ENCODE measurements at places on chromosomes 13 and 19.

GRCh38 chr13:75670496-75670895, 34.4 kb downstream of the LMO7 start:
- DNase-seq: no peak

DNA sequence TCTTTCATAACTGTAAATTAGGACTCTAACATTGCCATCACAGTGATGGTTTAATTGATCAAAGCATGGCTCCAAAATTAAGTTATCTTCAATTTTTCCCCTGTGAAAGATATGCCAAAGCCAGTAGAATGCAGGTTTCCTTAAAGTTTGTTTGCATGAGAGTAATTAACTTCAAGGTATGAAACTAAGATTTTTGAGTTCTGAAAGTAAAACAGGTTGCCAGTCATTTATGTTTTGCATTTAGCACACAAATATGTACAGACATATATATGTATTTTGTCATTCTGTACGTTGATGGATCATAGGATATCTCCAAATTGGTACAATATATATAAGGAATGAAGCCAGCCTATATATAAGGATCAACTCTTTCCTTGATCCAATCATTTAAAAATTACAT, 23.6 kb upstream of the NDFIP2 start:
- DNase-seq: no peak

DNA sequence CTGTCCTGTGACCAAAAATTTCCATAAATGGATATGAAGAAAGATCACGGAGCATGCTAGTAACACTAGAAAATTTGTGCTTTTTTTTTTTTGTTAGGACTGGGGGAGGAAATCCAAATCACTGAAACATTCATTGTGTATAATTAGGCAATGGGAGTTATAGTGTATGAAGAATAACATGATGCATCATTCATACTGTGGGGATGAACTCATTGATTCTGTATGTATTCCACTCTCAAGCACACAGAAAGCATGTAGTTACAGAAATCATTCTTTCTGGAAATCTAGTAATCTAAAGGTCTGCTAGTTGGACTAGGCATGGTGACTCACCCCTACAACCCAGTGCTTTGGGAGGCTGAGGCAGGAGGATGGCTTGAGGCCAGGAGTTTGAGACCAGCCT, 749.7 kb downstream of the DIAPH3 start:
- no peak for DNase-seq

GRCh38 chr19:3359919-3360420, 6.4 kb upstream of the NFIC start:
- DNase-seq: no peak

DNA sequence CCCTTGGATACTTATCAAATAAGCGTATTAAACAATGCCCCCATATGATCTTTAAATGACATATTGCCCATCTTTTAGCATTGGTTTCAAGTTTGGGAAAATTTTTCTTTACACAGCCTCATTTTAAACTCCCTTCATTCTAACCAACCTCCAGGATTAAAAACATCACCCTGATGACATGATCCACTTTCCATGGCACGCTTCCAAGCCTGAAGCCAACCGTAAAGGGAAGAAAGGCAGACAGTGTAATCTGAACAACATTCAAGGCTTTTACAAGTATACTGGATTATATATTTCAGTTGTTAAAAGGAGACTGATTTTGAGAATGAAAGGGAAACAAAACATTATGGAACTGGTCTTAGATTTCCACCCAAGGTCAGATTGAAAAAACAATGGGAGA, 1721.9 kb downstream of the OLFM4 start:
- DNase-seq: no peak

DNA sequence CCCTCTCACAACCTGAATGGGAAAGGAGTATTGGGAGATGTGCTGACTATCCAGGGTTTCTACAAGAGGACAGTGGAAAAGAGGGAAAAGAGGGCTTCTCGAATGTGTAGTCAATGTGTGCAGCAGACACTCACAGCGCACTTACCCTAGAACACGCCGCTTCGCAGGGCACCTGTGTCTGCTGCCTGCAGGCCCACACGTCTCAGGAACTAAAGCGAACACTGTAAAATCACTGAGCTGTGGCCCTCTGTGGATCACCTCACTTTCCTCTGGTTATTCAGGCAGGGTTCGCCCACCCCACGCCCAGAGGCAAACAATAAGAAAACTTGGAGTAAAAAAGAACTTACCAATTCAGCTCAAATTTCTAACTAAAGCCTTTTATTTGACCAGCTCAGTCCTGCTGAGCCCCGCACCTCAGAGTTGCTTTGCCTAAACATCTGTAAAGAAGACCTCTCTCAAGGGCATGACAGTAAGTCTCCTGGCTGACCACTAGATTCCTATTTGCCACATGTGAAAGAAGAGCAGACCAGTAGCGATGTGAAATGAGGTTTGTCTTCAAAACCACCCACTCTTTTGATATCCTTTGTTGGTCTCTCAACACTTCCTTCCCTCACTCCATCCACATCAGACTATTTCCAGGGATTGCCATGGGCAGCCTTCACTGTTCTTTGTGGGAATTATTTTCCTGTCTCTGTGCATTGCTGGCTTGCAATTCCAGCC, 19.3 kb upstream of the DOCK9 start:
- no peak for DNase-seq

DNA sequence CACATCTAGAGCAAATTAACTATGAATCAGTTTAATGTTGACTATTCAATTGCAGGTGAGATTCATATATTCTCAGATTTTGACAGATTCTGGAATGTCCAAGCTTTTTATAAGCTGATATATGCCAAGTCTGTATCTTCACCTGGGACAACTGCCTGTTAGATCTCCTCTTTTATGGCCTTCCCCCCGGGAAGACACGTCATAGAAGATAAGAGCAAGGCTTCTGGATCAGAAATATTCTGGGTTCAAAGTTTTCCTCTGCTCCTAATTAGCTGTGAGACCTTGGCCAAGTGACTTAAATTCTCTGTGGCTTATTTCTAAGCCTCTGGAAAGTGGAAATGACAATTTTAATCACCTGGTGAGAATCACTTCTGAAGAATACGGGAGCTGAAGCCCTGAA, 187.5 kb downstream of the OXGR1 start:
- no peak for DNase-seq

DNA sequence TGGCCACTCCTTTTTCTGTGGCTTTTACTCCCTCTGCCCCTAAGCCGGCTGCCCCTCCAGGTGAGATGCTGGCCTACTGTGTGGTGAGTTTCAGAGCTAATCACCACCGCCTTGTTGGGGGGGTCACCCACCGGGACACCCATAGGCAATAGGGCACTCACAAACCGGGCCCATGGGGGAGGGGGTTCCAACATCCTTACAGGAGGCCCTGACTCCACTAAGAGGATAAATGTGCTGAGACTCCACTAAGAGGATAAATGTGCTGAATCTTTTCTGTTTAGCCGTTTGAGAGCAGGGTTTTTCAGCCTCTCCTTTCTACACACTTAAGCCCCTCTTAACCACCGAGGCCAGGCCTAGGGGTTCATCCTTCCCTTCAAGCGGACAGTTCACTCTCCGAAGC, 73.7 kb downstream of the SLC15A1 start:
- DNase-seq: no peak

DNA sequence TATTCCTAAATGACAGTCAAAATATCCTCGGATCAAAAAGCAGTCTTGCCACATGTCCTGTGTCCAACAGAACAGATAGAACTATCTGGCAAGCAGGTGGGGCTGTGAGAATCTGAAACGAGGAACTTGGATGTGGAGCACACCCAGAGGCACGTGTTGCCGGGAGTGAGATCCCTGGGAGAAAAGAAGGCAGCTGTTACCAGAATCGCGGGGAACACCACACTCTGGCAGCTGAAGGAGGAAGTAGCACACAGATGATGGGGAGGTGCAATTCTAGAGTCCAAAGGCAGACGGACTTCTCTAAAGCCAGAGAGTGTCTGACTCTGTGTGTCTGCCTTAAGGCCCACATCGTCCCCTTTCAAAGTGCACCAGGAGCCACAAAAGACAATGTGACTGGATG, 22.3 kb downstream of the SLC7A1 start:
- DNase-seq: no peak

DNA sequence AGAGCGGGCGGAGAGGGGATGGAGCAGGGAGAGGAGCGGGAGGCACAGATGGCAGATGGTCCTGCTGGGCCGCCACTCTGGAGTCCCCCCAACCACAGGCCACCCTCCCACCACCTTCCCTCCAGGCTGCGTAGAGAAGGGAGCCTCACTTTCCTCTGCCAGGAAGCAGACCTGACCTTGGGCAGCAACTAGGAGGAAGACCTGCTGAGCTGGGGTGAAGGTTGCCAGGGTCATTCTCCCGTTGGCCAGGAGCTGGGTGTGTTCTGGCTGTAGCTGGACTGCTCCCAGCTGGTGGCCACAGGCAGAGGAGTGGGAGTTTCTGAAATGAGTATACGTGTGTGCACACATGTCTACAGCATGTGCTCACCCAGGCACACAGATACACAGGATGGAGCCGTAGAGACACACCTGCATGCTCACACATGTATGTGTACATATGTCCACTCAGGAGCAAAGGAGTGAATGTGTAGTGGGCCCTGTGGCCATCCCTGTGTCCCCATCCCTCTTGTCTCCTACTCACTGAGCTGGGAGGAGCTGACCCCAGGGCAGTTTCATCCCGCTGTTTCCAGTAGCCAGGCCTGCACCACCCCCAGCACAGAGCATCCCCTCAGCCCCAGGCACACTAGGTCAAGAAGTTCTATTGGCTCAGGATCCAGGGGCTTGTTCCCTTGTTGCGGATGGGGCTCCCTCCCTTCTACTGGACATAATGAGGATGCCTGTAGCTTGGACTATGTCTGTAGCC, 53.0 kb downstream of the CHST8 start:
- no peak for DNase-seq

GRCh38 chr13:39527961-39528660, 74.9 kb downstream of the LHFPL6 start:
- peak; percentile 68 for DNase-seq

DNA sequence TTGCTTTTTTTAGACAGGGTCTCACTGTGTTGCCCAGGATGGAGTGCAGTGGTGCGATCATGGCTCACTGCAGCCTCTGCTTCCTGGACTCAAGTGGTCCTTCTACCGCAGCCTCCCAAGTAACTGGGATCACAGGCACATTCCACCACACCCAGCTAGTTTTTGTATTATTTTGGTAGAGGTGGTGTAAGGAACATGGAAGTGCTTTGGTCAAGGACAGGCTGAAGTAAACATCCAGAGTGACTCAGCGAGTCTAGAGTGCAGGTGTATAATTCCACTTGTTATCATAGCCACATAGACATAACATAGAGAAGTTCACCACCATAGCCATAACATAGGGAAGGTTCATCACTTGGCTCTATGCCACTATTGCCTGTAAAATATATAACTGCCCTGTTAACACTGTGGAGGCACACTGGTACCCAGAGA, 98.6 kb downstream of the RBM26 start:
- DNase-seq: no peak

- no peak for DNase-seq
Observed at GRCh38 chr13:112270951-112271350, 105.2 kb upstream of the SPACA7 start.

DNA sequence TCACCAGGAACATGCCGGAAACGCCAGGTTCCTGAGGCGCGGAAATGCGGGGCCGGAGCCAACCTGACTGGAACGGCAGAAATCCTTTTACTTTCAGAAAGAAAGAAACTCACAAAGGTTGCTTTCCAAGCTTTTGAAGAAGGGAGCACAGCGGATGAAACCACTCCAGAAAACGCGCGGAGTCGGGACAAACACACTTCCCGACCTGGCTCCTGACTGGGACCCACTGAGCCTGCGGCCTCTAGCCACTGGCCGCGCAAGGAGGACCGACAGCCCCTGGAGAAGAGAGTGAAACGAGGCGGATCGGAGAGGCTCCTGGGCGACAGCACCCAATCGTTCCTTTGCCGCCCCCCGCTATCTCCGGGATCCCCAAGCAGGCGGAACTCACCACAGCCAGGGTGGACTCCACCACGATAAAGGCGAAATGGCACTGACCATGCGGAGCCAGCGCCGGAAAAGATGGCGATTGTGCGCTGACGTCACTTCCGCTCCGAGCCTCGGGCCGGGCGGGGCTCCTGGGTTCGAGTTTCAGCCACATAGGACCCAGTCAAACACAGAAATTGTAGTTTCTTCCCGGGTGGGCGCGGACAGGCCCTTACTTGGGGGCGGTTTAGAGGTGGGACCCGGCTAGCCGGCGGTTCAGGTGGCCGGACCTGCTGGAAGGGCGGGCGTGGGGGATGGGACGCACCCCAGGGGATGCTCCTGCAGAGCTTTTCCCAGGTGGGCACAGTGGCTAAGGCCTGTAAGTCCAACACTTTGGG, at the start of gene ZNF121:
Gene ZNF121 (minus strand): TSS at position 432 of the 761 bp plus-strand sequence. CDS start 16,407 bp downstream, outside the sequence.
- DNase-seq: peak; percentile 63

DNA sequence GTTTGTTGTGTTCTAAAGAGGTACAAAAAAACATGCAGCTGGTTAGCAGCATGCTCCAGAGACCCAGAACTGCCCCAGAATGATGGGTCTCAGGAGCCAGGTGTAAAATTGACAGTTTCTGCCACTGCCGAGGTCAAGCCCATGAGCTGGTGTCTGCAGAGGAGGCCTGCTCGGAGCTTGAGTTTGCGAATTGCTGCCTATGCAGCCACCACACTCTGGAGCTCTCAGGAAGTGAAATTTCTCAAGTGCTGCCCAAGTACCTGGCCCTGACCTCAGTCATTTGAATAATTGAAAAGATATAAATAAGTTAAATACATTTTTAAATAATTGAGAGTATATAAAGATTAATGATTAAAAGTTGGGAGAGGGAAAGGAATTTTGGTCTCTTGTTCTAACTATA, 66.4 kb downstream of the ZAR1L start:
- DNase-seq: no peak

- DNase-seq: no peak
Observed at GRCh38 chr13:44565881-44566280, 10.2 kb downstream of the TSC22D1 start.

GRCh38 chr13:34617473-34618083, 324.5 kb upstream of the NBEA start:
- DNase-seq: no peak

DNA sequence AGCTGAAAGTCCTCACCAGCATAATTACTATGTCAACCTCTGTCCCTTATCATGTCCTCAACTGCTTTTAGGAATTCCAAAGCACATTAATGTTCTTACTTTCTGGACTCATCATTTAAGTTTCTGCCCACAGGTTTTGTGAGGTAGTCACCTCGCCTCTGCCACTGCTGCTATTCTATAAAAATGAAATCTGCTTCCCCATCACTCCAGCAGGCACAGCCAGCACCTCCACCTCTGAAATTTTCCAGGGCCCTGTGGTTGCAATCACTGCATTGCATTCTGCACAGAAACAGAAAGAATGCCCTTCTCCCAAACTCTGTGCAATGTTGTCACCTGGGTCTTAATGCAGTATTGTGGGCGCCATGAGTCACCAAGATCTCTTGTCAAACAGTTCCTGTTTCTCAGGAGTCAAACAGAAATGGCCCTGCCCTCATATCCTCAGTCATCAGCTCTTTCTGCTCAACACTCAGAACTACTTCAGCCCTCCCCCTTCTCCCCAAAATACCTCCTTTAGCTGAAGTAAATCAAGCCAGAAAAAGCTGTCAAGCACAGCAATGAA, 529.2 kb upstream of the NBEA start:
- DNase-seq: no peak

- no peak for DNase-seq
Observed at GRCh38 chr13:80555796-80556678, 215.1 kb upstream of the SPRY2 start.

GRCh38 chr19:39390451-39390750, 505 bp downstream of the PAF1 start:
- DNase-seq: no peak

- DNase-seq: peak; percentile 86
Observed at GRCh38 chr19:14337510-14337909, 43.7 kb upstream of the ADGRE5 start.

All from COLO829 (cell line).